Fibroblast of pulmonary artery (primary cell): ENCODE measurements at places on chromosomes 7 and 10.

GRCh38 chr10:7856678-7857077 lies 38.4 kb downstream of the TAF3 start:
- no peak for DNase-seq

DNA sequence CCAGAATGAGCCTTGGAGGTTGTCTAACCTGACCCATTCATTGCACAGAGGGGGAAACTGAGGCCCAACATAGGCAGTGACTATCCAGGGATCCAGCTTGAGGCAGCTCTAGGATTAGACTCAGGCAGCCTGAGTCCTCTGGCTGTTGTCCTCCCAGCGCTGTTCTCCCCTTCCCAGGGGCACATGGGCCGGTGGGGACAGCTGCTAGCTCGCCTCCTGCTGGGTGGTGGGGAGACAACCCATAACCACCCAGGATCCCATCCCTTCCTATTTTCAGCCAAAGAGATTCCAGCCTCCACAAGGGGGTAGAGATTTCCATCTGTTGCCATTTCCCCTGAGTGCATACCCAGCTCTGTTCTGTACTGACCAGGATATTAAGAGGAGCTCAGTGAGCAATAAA lies 145.1 kb upstream of the GPR26 start:
- no peak for DNase-seq

DNA sequence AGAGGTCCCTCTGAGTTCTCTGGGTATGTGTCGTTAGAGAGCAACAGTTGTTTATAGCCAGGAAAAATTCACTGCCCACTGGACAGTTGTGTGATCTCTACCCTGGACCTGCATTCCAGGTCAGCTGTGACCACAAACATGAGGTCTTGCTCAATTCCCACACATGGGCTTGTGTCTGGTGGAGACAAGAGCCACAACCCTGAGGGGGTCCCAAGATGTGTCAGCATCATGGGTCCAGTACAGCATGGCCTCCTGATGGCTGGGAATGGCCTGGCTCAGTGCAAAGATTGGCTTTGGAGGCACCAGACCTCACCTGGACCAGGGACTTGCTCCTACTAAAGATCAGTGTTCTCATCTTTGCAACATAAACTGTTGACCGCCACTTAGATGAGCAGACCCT lies 751.6 kb downstream of the GRID1 start:
- DNase-seq = no peak

DNA sequence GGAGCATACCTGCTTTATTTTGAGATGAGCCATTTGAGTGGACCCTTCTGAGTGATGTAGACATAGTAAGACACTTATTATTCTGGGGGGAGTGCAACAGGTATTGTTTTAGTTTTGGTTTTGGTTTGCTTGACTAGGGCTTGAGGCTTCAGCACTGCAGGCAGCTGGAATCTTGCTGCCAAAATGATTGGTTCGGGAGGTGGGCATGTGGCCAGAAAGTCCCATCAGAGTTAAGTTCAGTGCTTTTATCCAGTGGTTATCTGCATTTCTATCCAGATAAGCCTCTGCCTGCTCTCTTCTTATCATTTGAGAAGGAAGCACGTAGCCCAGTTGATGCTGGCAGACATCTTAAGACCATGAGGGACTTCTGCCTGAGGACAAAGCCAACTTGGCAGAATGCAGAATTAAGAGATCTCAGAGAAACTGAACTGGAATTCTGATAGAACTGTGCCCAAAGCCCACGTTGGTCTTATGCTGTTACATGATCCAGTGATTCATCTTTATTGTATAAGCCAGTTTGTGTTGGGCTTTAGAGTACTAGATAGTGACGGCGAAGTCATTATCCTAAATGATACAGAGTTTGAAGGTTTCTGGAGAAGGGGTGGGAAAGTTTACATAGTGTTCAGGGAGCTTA lies 9.6 kb upstream of the JAZF1 start:
- DNase-seq = no peak

DNA sequence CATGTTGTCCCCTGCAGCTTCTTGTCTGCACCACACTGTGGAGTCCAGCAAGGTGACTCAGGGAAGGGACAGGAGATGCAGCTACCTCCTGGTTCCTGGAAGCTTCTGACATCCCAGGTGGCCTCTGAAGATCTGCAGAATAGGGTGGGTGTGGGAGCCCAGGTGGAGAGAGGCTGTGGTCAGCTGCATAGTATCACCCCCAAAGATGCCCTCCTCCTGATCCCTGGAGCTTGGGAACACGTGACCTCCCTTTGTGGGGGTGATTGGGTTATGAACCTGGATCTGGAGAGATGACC lies 25.4 kb downstream of the CALML3 start:
- DNase-seq = no peak

- no peak for DNase-seq
Observed at GRCh38 chr7:155463114-155463811, 5.3 kb downstream of the EN2 start.

DNA sequence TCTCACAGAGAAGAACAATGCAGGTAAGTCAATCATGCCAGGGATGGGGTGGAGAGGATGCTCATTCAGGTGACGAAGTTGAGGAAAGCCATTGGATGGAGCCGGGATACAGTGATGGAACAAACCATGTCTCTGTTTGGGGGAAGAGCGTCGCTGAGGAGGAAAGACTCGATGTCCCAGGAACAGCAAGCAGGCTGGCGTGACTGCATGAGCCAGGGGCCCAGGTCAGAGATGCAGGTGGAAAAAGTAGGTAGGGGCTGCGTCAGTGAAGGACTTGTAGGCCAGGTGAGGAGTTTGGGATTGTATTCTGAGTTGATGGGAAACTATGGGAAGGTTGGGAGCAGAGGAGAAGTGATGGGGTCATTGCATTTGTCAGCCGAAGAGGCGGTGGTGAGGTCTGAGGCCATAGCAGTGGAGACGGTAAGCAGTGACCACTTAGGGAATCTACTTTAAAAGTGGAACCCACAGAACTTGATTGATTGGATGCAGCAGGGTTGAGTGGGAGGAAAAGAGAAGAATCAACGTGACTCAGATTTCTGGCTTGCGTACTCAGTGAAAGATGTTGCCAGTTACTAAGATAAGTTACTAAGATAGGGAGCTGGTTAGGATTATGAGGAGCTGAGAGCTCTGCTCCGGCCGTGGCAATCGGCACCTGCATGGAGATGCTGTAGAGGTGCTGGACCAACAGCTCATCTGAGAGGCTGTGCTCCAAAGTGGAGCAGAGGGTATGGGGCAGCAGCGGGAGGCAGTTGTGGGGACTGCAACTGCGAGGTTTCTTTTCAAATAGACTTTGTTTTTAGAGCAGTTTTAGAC lies 12.5 kb upstream of the IL2RA start:
- peak; percentile 78 for DNase-seq

GRCh38 chr10:79079054-79079397 lies 10.3 kb downstream of the ZMIZ1 start:
- no peak for DNase-seq
